ENCODE measurements at places on chromosomes 7 and 10.

- DNase-seq = no peak
Measured at GRCh38 chr10:120541984-120542383, 85.0 kb downstream of the PLPP4 start.

DNA sequence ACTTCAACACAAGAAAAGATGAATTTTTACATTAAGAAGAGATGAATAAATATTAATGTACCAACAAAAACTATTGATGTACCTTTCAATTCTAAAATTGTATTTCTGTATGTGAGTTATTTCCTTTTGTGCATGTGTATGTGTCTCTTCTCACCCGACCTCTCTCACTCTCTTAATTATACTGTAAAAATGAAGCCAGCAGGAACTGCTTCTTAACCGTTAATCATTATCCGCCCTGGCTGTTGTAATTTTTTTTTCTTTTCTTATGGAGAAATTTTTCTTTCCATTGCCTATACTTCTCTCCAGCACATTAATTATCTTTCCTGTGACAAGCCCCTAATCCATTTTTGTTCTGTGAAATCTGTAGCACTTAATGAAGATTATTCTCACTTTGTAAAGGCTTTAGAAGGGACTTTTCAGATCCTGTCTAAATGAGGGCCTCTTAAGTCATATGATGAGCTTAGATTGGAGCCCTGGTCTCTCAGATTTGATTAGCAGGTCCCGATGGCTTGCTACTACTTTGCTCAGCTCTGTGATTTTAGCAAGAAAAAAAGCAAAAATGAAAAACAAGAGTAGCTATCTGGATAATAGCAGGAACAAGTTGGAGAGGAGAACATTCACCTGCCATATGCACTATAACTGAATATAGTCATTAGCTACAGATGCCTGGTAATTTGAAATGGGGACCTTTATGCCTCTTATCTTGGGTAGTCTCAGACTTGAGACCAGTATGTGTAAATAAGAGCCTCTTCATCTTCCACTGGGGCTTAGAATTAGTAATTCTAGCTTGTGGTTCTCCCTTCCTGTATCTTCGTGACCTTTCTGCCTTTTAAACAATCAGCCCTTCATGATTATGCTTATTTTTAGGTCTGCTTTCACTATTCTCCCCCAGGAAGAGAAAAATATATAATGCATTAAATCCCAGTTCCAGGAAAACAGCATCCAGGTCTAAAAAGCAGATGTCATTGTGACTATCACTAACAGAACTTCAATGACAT, 80.0 kb upstream of the COL1A2 start:
- DNase-seq = no peak

- DNase-seq = no peak
Measured at GRCh38 chr7:37215290-37215923, 233.3 kb downstream of the ELMO1 start.

DNA sequence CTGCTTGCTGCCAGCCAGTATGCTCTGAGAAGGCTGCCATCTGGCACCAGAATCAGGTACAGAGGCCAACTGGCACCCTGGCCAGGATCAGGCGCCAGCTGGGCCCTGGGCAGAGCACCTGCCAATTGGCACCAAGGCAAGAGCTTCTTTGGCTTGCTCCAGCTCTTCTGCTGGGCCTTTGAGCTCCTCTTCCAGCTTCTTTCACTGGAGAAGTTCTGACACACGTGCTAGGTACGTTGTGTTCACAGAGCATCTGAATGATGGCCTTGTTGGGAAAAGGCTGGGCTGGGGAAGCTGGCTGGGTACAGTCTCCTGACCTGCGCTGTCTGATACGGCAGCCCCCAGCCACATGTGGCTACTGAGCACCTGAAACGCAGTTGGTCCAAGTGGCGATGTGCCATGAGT, 31.7 kb upstream of the OPALIN start:
- no peak for DNase-seq

DNA sequence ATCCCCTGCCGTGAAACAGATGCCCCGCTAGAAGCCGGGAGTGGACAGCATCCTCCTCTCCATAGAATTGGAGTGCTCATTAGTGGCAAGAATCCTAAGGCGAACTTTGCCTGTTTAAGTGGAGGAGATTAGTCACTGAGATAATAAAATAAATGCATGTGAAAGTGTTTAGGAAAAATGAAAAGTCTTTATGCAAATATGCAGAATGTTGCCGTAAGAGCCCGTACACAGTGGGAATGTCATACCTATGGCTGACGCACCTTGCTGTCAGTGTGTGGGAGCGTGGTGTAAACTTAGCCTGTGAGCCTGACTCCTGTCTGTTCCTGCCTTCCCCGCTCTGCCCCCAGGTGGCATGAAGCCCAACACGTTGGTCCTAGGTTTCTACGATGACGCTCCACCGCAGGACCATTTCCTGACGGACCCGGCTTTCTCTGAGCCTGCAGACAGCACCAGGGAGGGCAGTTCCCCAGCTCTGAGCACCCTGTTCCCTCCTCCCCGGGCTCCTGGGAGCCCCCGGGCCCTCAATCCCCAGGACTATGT, 1.7 kb upstream of the TRIP6 start:
- no peak for DNase-seq

DNA sequence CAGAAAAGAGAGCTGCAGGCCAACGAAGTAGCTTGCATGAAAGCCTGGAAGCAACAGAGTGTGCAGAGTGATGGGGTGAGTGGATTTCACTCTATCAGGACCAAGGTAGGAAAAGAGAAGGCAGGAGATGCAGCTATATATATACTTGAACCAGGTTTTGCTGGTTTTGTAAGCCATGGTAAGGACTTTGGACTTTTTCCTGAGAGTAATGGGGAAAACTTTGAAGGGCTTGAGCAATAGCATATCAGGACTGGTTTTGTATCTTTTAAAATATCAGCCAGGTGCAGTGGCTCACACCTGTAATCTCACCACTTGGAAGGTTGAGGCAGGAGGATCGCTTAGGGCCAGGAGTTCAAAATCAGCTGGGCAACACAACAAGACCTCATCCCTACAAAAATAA, 120.6 kb upstream of the NRP1 start:
- DNase-seq = no peak

- no peak for DNase-seq
Measured at GRCh38 chr7:74093671-74094223, 10.1 kb downstream of the LIMK1 start.

GRCh38 chr7:80347173-80347572, 164.7 kb downstream of the GNAT3 start:
- no peak for DNase-seq

All from adipocyte (in vitro differentiated cells).